ENCODE measurements at places on chromosomes 12 and 14.

DNA sequence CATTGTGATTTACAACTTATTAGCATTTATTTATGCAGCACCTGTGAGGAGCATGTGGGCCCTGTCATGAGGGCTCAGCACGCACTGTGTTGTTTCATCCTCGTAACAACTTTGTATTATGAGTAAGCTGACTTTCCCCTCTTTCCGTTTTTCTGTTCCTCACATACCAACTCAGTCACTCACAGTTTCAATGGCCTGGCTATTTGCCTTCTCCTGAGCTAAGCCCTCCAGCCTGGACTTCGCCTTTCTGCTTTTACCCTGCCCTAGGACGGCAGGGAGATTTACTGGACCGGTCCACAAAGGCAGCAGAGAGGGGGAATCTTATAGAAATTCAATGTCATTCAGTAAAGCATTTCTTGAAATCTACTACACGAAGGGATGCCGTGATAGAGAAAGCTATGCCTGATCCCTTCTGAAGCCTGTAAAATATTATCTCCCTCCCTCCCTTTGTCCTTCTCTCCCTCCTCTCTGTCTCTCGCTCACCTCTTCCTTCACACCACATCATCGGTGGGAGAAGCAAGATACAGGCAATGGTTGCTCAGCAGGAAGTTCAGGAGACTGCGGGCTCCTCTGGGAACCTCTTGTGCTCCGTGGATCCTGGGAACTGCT, 219.2 kb upstream of the TBX3 start:
- no peak for DNase-seq

- DNase-seq, result no peak
Observed at GRCh38 chr12:89796798-89797382, 88.3 kb upstream of the ATP2B1 start.

GRCh38 chr12:120962532-120963020, 15.8 kb upstream of the HNF1A start:
- no peak for DNase-seq

DNA sequence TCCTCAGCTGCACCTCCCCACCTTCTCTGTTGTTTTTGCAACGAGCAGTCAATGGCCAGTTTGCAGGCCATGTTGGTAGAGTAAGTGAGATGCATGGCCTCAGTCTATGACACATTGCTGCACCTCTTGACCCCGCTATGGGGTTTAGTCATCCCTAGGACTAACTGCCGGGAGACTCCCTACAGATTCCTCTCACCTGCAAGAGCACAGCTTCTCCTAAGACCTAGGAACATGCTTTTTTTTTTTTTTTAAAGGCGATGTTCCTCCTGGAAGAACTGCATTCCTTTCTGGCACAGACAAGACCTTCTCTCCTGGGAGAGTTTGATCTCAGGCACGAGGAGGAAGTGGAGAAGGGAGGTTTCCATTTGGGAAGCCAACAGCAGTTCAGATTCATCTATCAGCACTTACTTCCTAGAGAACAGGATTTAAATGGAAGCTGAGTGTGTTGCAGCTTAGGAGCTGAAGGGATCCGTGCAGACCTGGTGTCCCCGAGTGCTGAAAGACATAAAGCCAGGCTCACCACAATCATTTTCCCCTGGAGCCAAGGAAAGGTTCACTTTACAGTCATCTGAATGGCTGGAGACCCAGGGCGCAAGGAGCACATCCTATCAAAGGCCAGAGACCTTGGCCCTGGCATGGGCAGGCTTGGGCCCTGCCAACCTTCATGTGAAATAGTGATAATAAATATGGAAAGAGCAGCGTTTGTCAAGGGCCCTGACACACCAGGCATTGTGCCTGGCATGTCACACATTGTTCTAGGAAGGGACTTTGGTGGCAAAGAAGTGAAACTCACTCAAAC, 104.1 kb downstream of the LGMN start:
- DNase-seq, result no peak

DNA sequence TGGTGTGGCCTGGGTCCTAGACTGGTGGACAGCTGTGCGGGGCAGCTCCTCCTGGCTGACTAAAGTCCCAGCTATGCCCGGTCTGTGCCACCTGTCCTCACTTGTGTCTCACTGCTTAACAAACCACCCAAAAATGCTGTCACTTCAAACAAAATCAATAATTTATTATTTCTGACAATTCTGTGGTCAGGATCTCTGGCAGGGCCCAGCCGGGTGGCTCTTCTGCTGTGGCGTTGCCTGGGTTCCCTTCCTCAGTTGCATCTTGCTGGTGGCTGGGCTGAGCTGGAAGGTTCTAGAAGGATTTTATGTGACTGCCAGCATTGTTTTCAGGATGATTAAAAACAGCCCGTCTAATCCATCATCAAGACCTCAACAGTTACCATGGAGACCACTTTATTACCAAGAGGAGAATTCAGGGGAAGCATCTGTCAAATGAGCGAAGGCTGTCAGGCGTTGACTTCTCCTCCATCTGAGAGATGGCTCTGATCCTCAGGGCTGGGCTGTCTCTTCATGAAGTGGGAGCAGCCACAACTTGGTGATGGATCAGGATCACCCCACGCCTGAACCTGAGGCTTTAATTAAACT, 280.6 kb upstream of the SFSWAP start:
- DNase-seq, result no peak

DNA sequence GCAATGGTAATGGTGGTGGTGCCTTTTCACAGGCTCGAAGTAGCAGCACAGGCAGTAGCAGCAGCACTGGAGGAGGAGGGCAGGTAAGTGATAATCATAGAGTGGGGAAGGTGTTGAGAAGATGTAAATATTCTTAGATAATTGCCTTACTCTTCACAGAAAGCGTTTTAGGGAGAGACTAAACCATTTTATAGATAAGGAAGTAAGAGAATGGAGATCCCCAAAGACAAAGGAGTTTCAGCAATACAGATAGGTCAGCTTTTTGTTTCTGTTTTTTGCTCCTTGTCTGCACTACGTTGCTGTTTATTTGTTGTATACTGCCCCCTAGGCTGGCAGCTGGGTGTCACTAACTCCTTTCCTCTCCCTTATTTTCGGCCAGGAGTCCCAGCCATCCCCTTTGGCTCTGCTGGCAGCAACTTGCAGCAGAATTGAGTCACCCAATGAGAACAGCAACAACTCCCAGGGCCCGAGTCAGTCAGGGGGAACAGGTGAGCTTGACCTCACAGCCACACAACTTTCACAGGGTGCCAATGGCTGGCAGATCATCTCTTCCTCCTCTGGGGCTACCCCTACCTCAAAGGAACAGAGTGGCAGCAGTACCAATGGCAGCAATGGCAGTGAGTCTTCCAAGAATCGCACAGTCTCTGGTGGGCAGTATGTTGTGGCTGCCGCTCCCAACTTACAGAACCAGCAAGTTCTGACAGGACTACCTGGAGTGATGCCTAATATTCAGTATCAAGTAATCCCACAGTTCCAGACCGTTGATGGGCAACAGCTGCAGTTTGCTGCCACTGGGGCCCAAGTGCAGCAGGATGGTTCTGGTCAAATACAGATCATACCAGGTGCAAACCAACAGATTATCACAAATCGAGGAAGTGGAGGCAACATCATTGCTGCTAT, 2.0 kb downstream of the SP1 start:
- DNase-seq, result peak; percentile 47

DNA sequence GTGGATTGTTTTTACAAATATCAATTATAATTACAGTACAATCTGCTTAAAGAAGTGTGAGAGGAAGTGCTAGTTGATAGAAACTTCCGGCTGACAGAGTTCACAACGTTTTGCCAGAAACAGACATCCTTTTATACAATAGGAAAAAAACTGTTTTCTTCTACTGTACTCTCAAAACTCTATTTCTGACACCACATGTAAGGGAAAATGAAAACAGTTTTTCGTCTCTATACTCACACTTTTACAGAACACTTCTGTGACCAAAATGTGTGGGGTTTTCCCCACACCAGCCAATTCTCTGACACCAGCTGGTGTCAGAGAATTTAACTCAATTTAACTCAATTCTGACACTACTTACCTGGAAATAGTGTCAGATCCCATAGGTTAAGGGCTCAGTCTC, 24.2 kb upstream of the HIF1A start:
- DNase-seq, result no peak

DNA sequence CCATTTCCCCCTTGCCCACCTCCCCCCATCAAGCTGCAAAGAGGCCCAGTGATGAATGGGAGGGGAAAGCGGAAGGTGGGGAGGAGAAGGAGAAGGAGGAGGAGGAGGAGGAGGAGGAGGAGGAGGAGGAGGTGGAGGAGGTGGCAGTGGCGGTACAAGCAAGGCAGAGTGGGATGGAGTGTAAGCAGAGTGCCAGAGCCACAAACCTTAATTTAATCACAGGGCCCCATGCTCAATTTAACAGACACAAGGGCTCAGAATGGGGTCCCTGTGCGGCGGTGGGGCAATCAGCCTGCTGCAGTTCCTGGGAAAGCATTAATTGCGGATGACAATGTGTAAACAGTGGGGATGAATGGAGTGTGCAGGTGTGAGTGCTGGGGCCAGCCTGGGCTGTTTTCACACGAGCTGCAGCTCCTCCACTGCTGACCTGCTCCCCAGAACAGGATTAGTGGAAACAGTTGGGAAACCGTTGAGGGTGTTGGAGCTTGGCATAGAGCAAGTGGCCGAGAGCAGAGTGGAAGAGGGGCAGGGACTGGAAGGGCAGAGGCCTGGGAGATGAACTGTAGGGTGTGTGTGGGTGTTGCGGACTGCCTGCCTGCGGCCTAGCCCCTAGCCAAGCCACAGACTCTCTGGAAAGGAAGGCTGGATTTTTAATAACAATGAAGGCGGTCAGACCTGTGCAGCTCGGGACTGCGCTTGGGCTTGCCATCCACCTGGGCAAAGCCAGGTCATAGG, 36.4 kb upstream of the SMOC1 start:
- no peak for DNase-seq

- no peak for DNase-seq
Observed at GRCh38 chr14:30227876-30228275, 300.2 kb upstream of the PRKD1 start.

DNA sequence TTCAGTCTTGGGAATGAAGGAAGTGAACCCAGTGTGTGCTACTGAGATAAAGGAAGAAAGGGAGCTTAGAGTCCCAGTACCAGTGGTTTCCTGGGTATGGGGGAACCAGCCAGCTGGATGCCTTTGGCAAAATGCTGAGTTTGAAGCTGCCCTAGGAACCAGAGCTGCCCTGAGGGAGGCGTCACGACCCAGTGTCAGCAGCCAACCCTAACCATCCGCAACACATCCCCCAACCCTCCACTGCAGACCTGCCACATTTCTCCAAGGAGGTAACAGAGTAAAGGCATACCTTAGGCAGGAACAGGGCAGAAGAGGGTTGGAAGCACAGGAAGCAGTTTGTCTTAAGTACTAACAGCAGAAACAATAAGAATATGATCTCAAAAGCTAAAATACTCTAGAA, 28.6 kb downstream of the PRDM4 start:
- DNase-seq, result no peak

GRCh38 chr12:4379405-4379804, at the start of gene FGF23:
TSS of gene FGF23 (minus strand) at chr12:4379712. CDS start at chr12:4379582, 130 bp downstream.
- no peak for DNase-seq

DNA sequence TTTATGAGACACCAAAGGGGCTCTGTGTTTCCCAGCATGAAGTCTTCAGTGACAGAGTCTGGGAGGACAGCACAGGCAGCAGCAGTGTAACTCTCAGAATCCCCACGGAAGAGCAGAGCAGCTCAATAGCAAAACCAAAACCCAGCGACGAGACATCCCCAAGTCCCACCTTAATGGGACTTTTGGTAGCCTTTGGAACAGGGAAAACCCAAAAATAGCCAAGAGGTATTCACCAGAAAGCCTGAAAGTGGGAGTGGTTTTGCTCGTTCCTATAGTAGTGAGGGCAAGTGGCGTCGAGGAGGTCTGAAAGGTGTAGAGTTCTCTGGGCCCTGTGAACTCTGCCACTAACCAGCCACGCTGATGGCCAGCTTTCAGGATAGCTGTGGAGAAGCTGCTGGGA, 174.6 kb downstream of the ETV6 start:
- DNase-seq, result no peak

GRCh38 chr12:52123487-52124186, 44.1 kb downstream of the SMIM41 start:
- no peak for DNase-seq

DNA sequence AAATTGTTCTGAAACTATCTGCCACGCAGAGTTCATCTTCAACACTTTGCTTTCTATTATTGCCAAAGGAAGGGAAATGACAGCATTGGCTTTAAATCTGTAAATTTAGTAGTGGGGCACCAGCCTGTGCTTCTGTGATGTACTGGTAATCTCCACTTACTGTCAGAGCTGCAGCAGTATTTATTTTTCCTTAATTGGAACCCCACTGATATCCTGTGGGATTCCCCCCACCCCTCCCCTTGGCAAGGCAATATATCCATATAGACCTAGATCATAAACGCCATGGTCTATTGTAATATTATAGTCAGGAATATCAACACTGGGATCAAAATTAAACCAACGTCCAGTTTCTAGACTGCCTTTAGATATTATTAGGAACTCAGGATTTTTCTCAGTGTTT, 96.7 kb downstream of the RMST start:
- no peak for DNase-seq

DNA sequence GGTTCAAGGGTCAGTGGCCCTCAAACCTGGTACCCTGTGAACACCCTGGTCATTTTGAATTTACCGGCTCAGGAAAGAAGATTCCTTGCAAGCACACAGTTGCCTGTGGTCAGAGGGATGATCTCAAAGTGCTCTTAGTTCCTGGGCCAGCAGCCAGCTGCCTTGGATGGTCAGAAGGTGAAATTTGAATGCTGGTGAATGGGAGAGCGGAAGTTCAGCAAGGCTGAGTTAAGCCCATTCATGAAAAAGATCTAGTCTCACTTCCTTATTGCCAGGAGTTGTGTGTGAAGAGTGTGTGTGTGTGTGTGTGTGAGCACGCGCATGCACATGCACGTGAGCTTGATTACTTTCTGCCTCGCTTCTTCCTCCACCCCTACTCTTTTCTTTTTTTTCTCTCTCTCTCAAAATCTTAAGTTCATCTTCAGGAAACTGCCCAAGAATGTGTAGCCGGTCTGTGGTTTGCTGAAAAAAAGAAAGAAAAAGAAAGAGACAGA, 155.5 kb upstream of the CCND2 start:
- no peak for DNase-seq

DNA sequence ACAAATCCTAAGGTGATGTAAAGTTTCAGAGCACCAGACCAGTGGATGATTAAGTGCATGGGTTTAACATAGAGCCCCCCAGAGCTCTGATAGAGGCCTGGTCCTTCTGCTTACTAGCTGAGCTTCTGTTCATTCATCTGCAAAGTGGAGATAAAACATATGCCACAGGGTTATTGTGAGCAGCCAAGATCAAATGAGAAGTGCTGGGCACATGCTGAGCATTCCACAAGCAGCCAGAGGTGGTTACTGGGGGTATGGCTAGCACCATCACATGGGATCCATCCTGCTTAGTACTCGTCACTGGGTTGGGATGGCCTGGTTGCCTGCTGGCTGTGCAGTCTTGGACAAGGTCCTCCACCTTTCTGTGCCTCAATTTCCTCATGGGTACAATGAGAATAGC, 18.0 kb upstream of the SMUG1 start:
- no peak for DNase-seq

- DNase-seq, result no peak
Observed at GRCh38 chr12:119249383-119250155, 70.8 kb downstream of the HSPB8 start.

DNA sequence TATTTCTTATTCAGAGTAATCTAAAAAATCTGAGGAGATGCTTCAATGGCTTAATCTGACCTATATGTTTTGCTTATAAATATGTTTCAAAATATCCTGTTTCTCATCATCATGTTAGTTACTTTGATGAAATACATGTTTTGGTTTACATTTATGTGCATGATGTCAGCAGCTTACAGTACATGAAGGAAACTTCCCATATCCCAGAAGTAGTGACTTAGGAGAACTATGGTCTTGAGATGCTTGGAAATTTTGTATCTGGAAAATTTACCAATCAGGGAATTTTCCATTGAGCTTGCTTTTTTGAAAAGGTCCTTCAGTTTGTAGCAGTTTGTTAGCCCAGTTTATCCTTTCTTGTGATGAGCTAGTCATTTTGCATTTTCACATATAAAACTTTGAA, 73.3 kb downstream of the RASSF8 start:
- DNase-seq, result no peak

Data from activated T-cell treated with anti-CD3 and anti-CD28 coated beads, Interleukin-2, amount 50 U/mL, for 1 hour (primary cell).